ENCODE measurements at places on chromosomes 6 and 20.

GRCh38 chr6:137247724-137248123, 28.5 kb upstream of the IFNGR1 start:
- DNase-seq, result no peak

GRCh38 chr6:17059850-17060249, 42.0 kb upstream of the STMND1 start:
- no peak for DNase-seq

DNA sequence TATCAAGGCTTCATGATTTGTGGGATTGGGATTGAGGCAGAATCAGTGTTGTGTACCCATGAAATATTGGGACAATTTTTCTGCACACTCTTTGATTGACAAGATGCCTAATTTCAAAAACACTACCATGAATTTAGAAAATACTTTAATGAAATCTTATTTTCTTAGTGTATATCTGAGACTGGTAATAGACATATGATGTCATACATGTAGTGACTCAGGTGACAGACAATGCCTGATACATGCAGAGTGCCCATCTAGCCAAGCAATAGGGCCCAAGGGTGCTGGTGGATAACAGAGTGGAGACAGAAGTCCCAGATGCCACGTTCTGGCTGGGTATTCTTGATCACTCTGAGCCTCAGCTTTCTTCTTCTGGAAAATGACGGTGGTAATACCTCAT, 279.6 kb upstream of the ARID1B start:
- no peak for DNase-seq

DNA sequence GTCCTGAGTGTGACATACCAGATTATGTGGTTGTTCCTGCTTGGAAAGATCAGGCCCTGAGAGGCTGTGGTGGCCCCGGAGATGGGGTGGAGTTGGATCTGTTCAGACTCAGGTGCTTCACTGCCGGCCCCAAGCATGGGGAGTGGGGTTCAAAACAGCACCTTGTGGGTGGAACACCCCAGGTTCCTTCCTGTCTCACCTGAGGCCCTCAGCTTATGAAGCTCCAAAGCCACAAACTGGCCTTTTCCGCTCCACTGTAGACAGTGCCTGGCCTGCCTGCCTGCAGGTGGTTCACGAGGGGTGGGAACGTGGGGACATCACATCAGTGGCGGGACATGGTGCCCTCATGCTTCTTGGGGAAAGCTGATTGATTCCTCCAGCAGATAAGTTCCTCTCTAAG, 146.4 kb downstream of the TAF4 start:
- no peak for DNase-seq

- no peak for DNase-seq
Measured at GRCh38 chr20:3479759-3480615, 9.2 kb downstream of the ATRN start.

GRCh38 chr6:78380541-78380940, 486.8 kb upstream of the IRAK1BP1 start:
- no peak for DNase-seq

Measured in D721Med (cell line).